ENCODE measurements at places on chromosomes 2 and 18. TPM values are rescaled to one million over a fixed set of nuclear protein-coding genes. Genes with fewer than 3 reads are reported as not detected.
A peak's percentile ranks its signal among the peaks of the same experiment; 100 is the strongest.

- H3K27ac ChIP-seq = no peak overlapping the region
- no peak for DNase-seq
- H3K4me1 ChIP-seq = no peaks in the 10 kb centered on the region
These were observed 17.0 kb upstream of the ANKRD44 start for GRCh38 chr2:197327472-197328098.

Gene MARCHF7
- total RNA-seq = 145 TPM

GRCh38 chr2:17646081-17646554, 105.6 kb downstream of the VSNL1 start:
- no peak overlapping the region for H3K4me3 ChIP-seq
- no peaks in the 10 kb centered on the region for H3K4me1 ChIP-seq
- no peaks in the 10 kb centered on the region for H3K27me3 ChIP-seq
- H3K36me3 ChIP-seq = no peaks in the 10 kb centered on the region

GRCh38 chr2:28752631-28753376, 1.2 kb downstream of the PPP1CB start:
- no peaks in the 10 kb centered on the region for H3K36me3 ChIP-seq
- H3K27me3 ChIP-seq = no peaks in the 10 kb centered on the region
- no peak for DNase-seq
- peak overlapping the region; percentile 95 for H3K27ac ChIP-seq
- peaks cover 9% of the 10 kb centered on the region for H3K4me1 ChIP-seq

DNA sequence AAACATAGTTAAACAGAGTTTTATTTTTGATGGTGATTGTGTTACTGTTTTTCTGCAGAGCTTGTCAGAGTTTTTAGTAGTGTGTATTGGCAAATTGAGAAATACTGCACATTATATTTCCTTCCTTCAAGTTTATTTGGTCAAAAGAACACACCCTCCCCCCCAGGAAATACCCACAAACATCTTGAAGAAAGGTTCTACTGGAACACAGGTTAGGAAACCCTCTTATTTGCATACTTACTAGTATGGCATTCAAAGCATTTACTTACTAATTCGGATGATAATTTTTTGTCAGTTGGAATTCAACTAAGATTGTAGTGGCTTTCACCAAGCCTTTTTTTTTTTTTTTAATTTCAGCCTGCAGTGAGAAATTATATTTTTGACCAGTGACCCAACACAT, 9.1 kb downstream of the CAB39 start:
- no peak overlapping the region for H3K4me3 ChIP-seq
- H3K27me3 ChIP-seq = no peaks in the 10 kb centered on the region
- DNase-seq = no peak
- peaks cover 11% of the 10 kb centered on the region for H3K4me1 ChIP-seq
- H3K36me3 ChIP-seq = peaks cover 34% of the 10 kb centered on the region

Gene SSB
- total RNA-seq = 202 TPM

All from endodermal cell (in vitro differentiated cells).